ENCODE measurements at places on chromosomes 7 and 10.

DNA sequence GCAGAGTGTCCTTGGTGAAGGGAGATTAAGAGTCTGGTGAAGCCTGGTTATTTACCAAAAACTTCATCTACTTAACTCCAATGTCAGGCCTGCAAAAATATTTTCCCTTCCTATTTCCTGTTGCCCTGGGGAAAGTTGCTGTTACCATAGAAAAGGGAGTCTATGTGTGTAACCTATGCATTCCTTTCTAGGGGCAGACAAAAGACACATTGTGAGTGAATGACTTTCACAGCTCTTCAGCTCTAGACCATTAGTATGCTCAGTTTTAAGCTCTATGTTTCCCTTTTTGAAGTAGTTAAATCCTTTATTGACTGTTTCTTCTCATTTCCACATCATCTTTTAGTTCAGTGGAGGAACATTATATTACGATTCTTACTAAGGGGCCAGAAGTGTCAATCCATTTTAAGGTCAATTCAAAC is 45.6 kb upstream of the SGCE start:
- peak; percentile 52 for DNase-seq

DNA sequence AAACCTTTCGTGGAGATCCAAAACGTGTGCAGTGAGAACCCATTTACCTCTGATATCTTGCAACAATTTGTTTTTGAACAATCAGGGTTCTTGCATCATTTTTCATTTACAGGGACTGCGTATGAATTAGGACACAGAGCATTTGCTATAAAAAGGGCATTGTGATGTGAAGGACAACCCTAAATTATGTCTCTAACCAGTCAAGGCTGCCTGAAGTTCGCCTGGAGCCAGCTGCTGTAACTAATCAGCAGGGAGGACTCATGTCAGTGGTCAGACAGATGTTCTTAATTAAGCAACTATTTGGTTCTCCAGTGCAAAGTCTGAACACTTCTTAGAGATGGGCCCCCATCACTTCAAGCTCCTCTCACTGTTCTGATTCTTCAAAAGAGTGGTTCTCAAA is 674.8 kb downstream of the KCNMA1 start:
- DNase-seq: peak; percentile 7

DNA sequence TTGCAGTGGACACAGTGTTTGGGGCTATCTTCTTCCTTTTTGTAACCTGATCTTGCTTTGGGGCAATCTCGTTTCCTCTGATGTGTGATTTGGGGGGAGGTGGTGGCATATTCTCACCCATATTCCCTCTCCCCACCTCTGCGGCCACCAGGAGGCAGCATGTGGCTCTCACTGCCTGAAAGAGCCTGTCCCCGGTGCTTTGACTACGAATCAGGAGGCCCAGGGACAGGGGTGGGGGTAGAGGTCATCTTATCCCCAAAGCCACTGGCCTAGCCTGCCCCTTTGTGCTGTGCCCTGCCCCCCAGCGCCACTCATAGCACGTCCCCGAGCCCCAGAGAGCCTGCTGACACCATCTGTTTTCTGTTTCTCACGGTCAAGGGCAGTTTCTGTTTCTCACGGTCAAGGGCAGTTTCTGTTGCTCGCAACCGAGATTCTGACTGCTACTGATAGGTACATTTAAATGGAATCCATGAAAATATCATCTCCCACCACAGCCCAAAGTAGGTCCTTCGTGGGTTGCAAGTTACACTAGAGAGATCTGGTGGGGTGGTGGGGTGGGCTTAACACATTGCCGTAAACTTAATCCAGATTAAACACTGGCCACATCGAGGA is 28.2 kb downstream of the PHYH start:
- peak; percentile 22 for DNase-seq

DNA sequence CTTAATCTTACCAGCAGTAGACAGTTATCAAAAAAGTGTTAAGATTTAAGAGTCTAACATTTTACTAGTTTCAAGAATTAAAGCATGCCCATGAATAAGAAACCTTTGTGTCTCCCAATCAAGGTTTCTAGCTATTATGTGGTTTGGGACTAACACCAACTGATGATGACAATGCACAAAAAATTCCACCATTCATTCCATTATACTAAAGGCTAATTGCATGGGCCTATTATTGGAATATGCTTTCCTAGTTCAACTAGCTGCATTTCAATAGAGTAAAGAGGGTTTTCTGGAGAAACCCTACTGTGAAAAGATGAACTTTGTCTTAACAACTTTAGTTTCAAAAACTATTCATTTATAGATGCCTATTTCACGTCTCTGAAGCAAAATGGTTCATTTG is 44.6 kb downstream of the UBE2H start:
- DNase-seq: no peak

GRCh38 chr7:117216010-117216409 is 106.8 kb downstream of the WNT2 start:
- DNase-seq: no peak

- DNase-seq: peak; percentile 63
Measured at GRCh38 chr10:108787932-108788331, 1135.4 kb downstream of the XPNPEP1 start.

GRCh38 chr7:82859106-82859850 is 303.4 kb downstream of the PCLO start:
- peak; percentile 1 for DNase-seq

All from IMR-90 (cell line).